Hematopoietic multipotent progenitor cell (in vitro differentiated cells): ENCODE measurements at places on chromosomes 2 and 18. TPM values are rescaled to one million over a fixed set of nuclear protein-coding genes. Genes with fewer than 3 reads are reported as not detected.

THADA gene
- 40.7 TPM for total RNA-seq

SP5 gene
- not detected for total RNA-seq

STPG4 gene
- total RNA-seq = not detected

ALKAL2 gene
- not detected for total RNA-seq

OTX1 gene
- total RNA-seq = not detected

ANKRD53 gene
- 1.9 TPM for total RNA-seq

DLGAP1 gene
- total RNA-seq = 0.27 TPM

SERPINB12 gene
- total RNA-seq = not detected

GRCh38 chr2:172753610-172754009, 18.0 kb downstream of the RAPGEF4 start:
- no peak for DNase-seq

DNA sequence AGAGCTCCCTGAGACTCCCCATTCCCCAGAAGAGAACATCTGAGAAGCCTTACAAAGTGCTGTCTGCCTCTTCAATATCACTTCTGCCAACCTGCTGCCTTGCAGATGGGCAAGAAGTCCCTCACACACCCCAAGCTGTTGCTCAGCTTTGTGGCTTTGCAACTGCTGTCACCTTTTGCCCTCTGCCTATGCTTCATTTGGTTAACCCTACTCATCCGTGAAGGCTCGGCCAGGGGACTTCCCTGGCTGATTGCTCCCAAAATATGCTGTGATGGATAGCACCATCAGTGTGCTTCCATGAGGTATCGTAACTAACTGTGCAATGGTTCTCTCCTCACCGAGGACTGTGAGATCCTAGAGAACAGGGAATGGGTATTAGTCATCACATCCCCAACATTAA, 88.9 kb upstream of the CYP1B1 start:
- DNase-seq = no peak

- DNase-seq = no peak
Observed at GRCh38 chr2:10283106-10284062, 19.3 kb upstream of the HPCAL1 start.
